M059J (cell line): ENCODE measurements at places on chromosomes 7 and 10. TPM values are rescaled to one million over a fixed set of nuclear protein-coding genes. Genes with fewer than 3 reads are reported as not detected.

Gene TACR2
- total RNA-seq: 0.05 and 0.15 TPM in 2 replicates

Gene KLHL7
- 36.5 and 56.9 TPM in 2 replicates for total RNA-seq

Gene DGKB
- 0.05 TPM in 1 of 2 replicates, not detected in the other for total RNA-seq

Gene DYNC1I1
- 2.4 and 4.4 TPM in 2 replicates for total RNA-seq

DNA sequence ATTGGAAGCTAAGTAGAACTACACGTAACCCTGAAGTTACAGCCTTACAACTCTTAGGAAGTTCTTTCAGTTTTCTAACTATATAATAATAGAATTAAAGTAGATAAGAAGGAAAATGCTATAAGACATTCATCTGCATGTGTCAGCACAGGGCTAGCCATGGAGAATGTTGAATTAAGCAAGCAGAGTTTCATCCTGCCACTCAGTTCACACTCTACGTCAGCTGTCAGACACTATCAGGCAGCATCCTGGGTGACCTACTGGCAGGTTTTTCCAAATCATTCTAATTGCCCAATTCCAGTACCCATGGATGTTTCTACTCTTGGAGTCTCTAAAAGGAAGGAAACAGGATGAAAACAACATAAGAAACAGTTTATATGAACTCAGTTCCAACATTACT is 45.0 kb upstream of the LRRTM3 start:
- DNase-seq: no peak

- DNase-seq: no peak
Observed at GRCh38 chr7:116403265-116403664, 96.3 kb upstream of the CAV2 start.

- DNase-seq: no peak
Observed at GRCh38 chr7:35647171-35647574, 47.8 kb downstream of the HERPUD2 start.

DNA sequence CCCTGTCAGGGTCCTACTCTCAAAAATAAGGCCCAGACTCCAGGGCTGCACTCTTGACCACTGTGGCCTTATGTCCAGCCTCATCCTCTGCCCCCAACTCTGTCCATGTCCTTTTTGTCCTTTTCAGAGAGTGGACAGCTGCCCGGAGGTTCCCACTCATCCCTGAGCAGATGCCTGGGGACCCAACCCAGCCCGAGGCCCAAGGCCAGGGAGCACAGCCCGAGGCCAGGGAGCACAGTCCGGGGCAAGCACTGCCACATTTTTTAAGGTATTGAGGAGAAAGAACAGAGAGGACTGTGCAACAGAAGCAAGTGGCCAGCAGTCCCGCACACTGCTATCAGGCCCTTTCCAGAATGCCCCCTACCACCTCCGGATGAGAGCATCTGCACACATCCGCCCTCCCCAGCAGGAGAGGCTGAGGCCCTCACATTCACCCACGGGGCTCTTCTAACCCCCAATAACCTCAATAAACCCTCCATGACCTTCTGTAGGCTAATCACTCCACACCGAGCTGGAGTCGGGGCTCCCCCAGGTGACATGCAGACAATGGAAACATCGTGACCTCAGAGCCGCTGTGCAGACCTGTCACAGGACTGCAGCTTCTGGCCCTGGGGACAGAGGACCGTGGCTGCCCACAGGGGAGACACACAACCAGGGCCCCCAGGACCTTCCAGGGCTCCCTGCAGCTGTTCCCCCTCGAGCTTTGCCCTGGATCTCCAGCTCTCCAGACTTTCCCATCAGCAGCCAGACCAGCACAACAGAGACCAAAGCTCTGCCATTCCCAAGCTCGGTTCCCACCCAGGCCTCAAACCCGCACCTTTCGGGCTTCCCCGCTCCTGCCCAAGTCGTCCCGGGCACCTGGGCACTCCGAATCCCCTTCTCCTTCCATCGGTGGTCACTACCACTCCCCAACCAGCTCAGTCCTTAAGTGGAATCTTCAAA is 51.4 kb downstream of the CAMK2B start:
- no peak for DNase-seq

- DNase-seq: no peak
Observed at GRCh38 chr10:91411621-91412020, 1.5 kb downstream of the HECTD2 start.

DNA sequence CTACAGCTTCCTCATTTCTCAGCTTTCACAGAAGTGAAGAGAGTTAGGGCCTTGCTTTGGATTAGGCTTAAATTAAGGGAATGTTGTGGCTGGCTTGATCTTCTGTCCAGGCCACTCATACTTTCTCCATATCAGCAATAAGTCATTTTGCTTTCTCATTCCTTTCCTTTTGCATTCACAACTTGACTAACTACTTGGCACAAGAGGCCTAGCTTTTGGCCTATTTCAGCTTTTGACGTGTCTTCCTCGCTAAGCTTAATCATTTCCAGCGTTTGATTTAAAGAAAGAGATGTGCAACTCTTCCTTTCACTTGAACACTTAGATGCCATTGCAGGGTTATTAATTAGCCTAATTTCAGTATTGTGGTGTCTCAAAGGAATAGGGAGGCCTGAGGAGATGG is 712.0 kb downstream of the INHBA start:
- no peak for DNase-seq

DNA sequence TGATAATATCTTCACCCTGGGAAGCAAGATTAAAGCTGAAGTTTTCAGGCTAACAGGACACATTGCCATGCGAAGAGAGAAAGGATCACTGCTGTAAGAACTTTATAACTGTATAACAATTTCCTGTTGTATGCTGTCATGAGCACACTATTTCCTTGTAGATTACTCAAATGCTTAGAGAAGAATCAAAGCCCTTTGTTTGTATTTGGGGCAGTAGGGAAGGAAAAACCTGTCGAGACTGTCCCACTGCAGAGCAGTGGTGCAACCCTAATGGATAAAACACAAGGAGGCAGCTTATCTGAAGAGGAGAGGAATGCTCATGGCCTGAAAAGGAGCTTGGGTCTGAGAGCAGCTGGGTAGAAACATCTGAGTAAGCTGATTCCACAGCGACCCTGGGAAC is 327.7 kb upstream of the NPSR1 start:
- DNase-seq: no peak

DNA sequence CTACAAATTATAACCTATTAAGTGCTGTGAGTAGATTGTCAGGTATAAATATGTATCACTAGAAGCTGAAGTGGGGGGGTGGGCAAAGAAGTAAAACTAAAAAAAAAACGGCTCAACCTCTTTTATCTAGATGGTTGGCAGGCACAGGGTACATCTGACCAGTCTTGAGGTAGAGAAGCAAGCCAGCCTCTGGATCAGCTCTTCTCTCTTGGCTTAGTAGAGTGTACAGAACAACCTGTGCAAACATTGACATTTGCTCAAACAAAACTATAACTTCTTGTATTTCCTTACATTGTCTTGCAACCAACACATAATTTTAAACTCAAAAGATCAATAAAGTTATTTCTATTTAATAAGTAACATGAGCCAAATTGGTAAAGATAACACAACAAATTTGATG is 25.6 kb downstream of the DNA2 start:
- no peak for DNase-seq
